ENCODE measurements at places on chromosomes 3 and 15. TPM values are rescaled to one million over a fixed set of nuclear protein-coding genes. Genes with fewer than 3 reads are reported as not detected.

DNA sequence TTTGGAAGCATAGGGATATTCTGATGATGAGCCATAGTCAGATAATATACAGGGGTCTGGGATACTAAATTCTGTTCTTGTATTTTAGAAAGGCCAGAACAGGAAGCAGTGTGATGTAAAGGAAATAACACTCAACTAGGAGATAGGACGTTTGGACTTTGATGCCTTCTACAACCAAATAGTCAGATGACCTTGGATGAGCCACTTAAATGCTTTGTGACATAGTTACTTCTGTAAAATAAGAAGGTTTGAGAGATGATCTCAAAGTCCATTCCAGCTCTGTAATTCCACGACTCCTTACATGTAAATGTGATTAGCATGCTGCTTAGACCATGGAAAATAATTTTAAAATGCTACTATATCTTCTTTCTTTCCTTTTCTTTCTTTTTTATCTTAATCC is 29.5 kb upstream of the CCDC54 start:
- no peak for DNase-seq

- DNase-seq: no peak
Observed at GRCh38 chr3:110391042-110391441, 680.6 kb upstream of the NECTIN3 start.

DNA sequence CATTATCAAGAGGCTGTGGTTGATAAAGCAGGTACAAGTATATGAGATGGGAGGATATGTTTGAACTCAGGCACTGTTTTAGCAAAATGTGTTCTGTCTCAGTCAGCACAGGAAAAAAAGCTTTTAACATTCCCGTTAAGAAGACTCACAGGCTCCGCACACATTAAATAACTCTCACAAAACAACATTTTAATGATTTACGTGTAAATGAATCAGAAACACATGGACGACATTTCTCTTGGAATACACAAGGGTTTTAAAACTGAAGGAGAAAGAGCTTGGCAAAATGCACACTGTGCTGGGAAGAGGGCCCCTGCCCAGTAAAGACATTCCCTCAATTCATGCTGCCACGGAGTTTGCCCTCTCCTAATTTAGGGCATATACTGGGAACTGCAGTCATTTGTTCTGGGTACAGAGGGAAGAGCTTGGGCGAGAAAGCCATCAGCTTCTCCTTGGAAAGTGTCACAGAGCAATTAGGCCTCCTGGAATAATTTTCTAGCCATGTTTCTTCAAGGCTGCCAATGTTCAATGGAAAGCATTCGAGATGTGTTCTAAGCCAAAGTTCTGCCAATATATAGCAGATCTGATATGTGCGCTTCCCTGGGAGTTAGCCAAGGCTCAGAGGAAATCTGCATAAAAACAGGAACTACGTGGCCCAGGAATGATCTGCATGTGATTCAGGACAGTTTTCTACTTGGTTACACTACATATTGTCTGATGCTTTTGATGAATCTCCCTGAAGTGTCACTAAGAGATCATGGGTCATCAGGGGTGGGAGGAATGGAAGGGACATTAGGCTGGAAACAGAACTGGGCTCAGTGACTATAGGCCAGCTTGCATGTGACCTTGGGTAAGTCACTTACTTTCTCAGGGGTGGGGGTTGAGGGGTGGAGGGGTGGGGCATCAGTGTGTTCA is 2.2 kb upstream of the MASP1 start:
- no peak for DNase-seq

DNA sequence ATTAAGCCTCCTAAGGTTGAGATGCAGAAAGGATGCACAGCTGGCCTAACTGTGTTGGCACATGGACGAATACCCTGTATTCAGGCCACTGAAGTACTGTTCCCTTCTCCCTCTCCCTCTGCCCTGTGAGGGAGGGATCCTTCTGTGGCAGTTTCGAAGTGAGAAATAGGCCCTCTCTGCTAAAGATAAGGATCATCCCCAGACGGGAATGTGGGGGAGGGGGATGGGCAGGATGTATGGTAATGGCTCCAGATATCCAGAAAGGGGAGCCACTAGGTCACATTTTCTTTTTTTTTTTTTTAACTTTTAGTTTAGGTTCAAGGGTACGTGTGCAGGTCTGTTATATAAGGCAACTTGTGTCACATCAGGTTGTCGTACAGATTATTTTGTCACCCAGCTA is 463.1 kb downstream of the TBL1XR1 start:
- DNase-seq: no peak

DNA sequence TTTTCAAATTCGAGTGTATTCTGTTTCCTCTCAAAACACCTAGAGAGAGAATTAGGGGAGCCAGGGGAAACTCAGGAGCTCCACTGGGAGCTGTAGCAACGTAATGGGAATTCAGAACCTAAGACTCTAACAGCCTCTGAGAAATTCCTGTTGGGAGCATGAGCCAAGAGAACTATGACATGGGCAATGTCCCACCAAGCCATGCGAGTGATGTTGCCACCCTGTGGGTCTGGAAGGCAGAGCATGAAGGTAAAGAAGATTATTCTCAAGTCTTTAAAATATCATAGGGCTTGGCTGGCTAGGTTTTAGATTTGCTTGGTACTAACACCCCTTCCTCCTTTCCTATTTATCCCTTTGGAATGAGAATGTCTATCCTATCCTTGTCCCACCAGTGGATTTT is 392.6 kb upstream of the ADAMTS9 start:
- no peak for DNase-seq

Gene AGTR1
- 2.1 TPM for total RNA-seq

GRCh38 chr3:65963787-65964677 is 74.7 kb downstream of the MAGI1 start:
- no peak for DNase-seq

Gene GPR149
- not detected for total RNA-seq

DNA sequence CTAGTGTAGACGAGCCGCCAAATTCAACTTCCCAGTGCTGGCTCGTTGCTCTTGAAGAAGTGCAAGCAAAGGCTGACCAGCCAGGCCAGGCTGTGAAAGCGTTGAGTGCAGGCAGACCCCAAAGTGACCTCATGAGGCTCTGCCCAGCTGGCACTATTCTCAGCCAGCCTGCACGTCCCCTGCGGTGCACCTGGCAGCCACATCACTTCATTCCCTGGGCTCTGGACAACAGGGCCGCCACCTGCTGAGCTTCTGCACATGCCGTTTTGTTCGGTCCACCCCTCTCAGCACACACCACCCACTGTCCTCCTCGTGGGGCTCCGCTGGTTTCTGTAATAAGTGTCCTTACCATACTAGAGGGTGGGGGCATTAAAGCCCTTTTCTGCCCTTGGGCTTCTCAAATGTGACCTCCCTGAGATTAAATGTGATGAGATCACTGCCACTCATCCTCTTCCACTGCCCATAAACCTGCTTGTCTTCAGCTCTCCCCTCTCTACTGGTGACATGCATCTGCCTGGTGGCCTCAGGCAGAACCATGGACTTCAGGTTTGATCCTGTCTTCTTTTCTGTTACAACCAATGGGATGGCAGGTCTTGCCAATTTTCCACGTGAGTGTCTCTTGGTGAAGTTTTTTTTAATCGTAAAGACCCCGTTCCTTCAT is 6.1 kb downstream of the RASGRF1 start:
- DNase-seq: no peak

Gene EEFSEC
- total RNA-seq: 15.6 TPM

Gene CTXN2
- total RNA-seq: not detected

- no peak for DNase-seq
Observed at GRCh38 chr3:45942051-45942825, 1.0 kb upstream of the CXCR6 start.

GRCh38 chr15:55337160-55337559 is 18.1 kb downstream of the PIGB start:
- DNase-seq: no peak

DNA sequence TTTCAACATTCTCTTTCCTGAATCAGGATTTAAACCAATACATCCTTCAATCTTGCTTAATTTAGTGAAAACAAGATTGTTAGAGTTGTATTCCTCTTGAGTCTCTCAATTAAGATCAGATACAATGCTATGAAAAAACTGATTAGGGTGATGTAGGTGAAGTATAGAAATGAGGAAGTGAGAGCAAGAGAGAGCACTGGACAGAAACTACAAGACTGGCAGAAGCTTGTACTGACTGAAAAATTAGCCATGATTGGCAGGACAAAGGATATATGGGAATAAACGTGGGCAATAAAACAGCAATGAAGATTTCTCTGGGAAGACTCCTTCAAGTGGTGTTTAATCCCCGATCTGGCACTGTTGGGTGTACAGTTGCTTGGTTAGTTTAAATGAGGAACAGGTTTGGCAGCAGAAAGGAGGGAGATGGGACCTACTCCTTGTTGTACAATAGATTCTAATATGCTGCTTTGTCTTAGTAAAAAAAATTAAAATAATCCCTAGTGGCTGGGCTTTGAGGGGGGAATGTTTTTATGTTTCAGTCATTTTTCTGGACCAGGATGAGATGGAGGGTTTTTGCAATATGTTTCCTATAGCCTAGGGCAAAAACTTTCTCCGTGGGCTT is 252.7 kb downstream of the SLC9A9 start:
- no peak for DNase-seq

DNA sequence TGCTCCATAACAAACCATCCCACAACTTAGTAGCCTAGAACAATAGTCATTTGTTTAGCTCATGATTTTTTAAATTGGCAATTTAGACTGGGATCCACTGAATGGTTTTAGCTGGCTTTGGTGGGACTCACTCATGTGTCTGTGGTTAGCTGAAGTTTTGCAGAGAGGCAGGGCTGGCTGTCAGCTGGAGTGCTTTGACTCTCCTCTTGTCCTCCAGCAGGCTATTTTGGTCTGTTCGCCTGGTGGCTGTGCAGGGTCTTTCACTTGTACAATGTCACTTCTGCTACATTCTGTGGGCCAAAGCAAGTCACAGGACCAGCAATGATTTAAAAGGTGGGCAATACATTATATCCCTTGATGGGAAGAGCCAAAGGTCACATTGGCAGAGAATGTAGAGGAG is 1146.5 kb downstream of the ROBO2 start:
- no peak for DNase-seq

Gene ZNF80
- total RNA-seq: not detected

Gene ARMC8
- 38.3 TPM for total RNA-seq

Gene DAG1
- total RNA-seq: 143 TPM

GRCh38 chr3:196634829-196635228 is 4.7 kb upstream of the NRROS start:
- no peak for DNase-seq

DNA sequence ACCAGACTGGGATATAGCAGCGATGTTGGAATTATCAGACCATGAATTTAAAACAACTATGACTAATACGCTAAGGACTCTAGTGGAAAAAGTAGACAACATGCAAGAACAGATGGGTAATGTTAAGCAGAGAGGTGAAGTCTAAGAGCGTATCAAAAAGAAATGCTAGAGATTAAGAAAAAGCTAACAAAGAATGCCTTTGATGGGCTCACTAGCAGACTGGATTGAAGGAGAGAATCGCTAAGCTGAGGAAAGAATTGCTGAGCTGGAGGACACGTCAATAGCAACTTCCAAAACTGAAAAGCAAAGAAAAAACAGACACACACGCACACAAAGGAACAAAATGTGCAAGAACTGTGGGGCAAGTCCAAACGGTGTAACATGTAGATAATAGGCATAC is 20.0 kb upstream of the CMTM6 start:
- no peak for DNase-seq

- DNase-seq: no peak
Observed at GRCh38 chr3:41601404-41601987, 360.4 kb downstream of the ULK4 start.

GRCh38 chr3:180619723-180620122 is 17.8 kb downstream of the TTC14 start:
- no peak for DNase-seq

- no peak for DNase-seq
Observed at GRCh38 chr3:48945891-48946549, 27.4 kb downstream of the ARIH2 start.

All from osteocyte (in vitro differentiated cells).